NCI-H2081 treated with DMSO at 0.1 percent for 48 hours (cell line): ENCODE measurements at places on chromosomes 12 and 14.

GRCh38 chr12:65748332-65748731 lies 76.0 kb upstream of the HMGA2 start:
- DNase-seq, result no peak

GRCh38 chr14:93892923-93893558 lies 34.1 kb upstream of the FAM181A start:
- DNase-seq, result no peak

DNA sequence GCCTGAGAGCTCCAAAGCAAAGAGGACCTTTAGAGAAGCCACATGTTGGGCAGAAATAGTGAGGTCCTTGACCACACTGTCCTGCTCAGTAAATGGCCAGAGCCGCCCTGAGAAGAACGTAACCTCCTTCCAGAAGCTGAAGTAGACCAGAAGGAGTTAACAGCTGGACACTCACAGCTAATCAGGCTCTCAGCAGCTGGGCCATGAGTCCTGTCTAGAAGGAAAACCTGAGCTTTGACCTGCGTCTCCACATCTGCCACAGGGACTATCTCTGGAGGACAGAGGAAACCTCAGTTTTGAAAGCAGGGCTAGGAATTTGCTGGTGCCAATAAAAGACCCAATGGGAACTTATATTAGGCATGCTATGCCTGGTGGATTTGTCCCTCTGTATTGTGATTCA lies 12.3 kb upstream of the DHRS4 start:
- DNase-seq, result no peak

- no peak for DNase-seq
Measured at GRCh38 chr14:99317231-99318090, 45.5 kb upstream of the BCL11B start.

GRCh38 chr12:4809013-4809448 lies 88.8 kb downstream of the GALNT8 start:
- no peak for DNase-seq

- no peak for DNase-seq
Measured at GRCh38 chr14:32623300-32624093, 294.4 kb downstream of the AKAP6 start.

GRCh38 chr14:90487462-90487861 lies 90.6 kb downstream of the CALM1 start:
- DNase-seq, result no peak

DNA sequence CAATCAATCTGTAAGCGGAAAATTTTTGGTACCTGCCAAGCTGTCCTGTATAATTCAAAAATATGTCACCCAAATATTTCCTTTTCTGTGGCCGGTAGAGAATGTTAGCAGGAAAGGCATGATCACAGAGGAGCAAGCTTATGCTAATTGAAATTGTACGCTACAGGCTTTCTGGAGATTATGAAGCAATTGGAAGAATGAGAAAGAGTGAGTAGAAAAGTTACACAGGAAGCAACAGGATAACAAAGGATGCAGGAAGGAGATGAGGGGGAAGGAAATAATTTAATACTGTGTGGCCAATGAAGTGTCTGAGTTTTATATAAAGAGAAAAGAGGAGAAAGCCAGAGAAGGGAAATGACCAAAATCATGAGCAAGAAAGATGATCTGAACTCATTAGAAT lies 627.2 kb upstream of the STXBP6 start:
- DNase-seq, result no peak

DNA sequence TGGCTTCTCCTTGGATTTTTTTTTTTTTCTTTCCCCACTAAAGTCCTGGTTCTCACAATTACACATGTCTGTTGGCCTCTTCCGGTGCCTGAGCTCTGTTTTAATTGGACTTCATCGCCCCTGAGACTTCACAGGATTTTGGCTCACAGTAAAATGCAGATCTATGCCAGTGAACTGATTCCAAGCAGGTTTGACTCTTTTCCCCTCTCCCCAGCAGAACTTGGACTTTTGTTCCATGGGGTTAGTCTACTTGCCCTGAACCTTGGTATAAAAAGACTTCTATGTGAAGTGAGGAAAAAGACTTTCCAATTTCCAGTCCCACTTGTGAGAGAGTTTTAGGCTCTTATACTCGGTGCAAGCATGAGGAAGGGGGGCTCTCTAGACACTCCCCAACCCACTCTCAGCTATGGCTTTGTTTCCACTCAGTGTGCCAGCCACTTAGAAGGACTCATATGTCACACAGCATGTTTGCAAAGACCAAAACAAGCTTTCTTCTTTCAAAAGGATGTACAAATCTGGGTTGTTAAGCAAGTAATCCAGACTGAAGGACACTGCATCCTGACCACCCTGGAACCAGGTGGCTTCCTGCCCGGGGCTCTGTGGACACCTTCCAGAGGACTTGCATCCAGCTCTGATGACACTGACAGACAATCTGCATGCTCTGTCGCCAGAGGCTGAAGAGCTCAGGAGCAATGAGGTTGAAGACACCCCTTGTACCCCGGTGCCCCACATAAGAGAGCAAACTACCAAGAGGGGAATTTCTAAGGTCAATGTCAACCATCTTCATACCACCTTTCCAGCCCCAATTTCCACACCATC lies 221.9 kb upstream of the EGLN3 start:
- no peak for DNase-seq

DNA sequence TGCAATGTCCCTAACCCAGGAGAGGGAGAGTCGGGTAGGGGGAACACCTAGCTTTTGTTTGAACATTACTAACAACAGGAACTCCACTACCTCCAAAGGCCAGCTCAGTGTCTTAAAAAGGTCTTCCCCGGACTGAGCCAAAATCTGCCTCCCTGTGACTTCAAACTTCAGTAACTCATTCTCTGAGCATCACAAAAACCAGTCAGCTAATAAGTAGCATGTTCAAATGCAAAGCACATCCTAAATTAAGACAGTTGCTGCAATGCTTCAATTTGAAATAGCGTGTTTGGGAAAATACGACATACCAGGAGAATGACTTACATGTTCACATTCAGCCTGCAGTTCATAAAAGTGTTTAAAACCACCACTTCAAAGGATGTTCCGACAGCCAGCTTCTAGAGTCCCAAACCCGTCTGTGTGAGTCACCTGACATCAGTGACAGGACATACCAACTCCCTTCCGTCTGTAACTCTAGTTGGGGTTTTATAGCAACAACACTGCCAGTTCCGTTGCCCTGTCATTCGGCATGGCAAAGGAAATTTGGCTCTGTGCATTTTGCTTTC lies 13.0 kb downstream of the ZFP36L1 start:
- no peak for DNase-seq

DNA sequence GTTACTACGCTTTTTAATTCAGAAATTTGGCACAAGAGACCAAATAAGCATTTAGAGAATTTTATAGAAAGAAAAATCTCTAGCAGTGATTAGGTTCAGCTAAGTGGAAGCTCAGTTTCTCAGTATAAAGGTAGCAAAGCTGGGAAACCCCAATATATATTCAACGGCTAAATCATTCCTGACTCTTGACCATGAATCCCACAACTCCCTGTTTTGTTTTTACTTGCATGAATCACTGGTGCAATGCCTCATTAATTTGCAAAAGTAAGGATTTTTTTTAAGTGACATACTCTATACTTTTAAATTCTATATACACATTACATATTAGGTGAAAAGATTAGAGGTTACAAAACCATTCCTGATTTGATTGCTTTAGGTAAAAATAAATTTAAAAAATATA lies 74.3 kb upstream of the PLEKHG7 start:
- no peak for DNase-seq

- no peak for DNase-seq
Measured at GRCh38 chr12:42094277-42094676, 50.4 kb downstream of the GXYLT1 start.

DNA sequence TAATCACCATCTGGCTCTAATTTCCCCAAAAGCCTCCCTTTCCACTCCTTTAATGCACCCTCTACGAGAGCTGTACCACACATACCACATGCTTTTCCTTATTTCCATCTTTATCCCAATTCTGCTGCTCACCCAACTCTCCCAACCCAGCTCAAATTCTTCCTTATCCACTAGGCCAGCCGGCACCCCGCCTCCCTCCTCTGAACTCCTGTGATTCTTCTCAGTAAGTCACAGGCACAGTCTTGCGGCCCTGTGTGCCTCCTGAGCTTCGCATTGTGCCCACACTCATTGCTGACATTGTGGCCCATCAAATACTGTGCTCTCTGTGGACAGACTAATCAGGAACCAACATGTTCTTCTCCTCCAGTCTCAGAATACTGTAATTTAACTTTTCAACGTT lies 45.4 kb downstream of the APPL2 start:
- DNase-seq, result no peak

GRCh38 chr12:18629916-18630315 lies 107.9 kb downstream of the PLCZ1 start:
- DNase-seq, result no peak

GRCh38 chr14:91580876-91581577 lies 70.9 kb upstream of the PPP4R3A start:
- DNase-seq, result no peak

GRCh38 chr12:115240251-115240650 lies 556.3 kb upstream of the TBX3 start:
- DNase-seq, result no peak

DNA sequence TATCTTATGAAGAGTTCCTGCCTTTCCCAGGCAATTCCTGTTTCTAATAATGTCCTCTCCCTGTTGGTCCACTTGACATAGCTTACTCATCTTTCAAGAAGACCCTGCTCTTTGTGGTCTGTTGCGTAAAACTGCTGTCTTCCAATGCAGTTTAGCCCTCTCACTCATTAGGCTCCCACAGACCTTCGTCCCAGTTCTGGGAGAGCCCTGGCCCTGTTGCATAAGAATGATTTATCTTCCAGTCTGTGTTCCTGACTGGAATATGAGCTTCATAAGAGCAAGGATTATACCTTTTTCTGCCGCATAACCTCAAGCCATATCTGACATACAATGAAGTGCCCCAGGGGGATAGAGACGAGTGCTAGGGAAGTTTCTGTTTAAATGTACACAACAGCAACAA lies 365.9 kb upstream of the NOVA1 start:
- DNase-seq, result no peak

GRCh38 chr14:24542346-24542936 lies 33.6 kb downstream of the CTSG start:
- DNase-seq, result no peak

DNA sequence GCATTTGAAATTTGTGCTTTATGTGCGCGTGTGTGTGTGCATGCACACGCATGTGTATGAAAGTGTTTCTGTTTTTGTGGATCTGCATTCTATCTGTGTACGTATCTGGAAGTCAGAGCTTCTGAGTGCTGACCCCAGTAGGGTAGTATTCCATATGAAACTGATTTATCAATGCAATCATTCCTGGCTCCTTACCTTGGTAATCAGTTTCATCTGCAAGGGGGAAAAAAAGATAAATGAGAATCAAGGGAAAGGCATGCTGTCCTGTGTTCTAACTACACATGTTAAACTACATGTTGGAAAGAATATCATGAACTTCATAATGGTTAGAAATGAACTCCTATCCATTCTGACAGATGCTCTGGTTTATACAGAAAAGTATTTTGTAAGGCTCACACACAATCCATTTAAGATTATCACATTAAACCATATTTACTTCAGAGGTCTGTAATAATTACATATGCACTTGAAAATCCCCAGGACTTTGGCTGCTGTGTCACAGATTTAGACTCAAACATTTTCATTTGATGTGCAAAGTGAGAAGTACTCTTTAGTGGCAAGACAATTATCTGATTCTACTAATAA lies 276.1 kb upstream of the LMO3 start:
- no peak for DNase-seq

DNA sequence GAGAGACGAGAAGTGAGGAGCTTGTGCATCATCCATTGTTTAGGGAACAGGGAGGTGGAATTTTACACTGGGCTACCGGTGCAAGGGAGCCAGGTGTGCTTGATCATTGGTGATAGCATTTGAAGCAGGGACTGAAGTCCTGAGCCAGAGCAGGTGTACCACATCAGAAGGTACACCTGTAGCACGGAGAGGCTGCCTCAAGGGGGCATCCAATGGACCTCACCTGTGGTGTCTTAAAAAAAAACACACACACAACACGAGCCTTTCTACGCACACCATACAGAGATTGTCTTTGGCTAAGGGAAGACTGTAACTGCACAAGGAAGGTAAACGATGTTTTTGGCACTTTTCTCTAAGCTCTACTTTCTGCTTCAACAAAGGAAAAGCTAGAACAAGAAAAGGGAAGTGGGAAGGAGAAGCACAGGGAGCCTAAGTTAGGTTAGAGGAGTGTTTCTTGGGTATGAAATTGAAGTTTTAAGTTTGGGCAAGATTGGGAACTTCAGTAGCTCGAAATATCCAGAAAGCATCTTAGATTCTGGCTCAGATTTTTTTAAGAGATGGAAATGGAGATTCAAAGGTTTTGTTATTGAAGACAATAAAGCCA lies 334.3 kb upstream of the FBXO33 start:
- DNase-seq, result no peak

GRCh38 chr12:28974166-28974565 lies 174.9 kb upstream of the FAR2 start:
- no peak for DNase-seq

DNA sequence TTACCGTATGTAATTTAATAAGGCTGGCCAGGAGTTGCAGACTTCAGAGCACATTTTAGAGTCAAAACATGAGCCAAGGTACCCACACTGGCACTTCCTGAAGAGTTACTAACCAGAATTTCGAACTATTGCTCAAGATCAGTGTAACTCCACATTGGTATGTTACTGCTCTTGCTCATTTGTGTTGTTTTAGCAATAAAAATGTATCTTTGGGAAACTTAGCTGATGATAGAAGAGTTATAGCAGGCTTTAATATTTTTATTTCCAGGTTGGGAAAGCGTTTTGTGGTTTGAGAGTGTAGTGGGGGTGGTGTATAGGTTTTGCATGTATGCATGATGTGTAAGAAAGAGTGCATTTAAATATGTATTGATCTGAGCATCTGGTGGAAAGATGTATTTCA lies 96.6 kb downstream of the SCN8A start:
- DNase-seq, result no peak

- DNase-seq, result no peak
Measured at GRCh38 chr12:32110417-32110816, 3.8 kb downstream of the BICD1 start.

DNA sequence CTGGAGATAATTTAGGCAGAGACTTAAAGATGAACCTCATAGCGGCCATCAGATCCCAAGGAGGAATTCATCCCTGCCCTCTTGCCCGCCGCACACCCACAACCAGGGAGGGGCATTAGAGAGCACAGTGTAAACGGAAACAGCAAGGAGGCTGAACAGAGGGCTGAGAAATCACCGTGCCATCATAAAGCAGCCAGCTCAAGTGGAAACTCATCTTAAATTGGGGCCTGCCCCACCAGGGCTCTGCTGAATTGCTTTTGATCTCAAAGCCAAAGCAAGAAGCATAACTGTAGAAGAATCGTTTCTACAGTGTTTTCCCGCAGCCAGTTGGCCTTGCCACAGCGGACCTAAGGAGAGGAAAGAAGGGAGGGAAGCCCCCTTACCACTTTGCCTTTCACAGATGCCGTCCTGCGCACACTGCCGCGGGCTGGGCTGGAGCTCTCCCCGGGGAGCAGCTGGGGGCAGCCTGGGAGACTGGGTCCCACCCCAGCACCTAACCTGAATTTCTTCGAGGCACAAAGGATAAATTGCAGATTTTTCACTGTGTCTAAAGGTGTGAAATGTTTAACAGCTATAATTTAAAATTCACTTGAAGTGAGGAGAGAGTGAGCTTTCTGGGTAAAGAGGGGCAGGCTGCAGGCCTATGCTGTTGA lies 51.8 kb upstream of the MMP17 start:
- no peak for DNase-seq
